ENCODE measurements at places on chromosomes 2 and 18.

GRCh38 chr2:102139851-102140250 lies 2.7 kb upstream of the IL1R1 start:
- no peak for DNase-seq
- H3K36me3 ChIP-seq, result peaks cover 14% of the 10 kb centered on the region
- H3K4me1 ChIP-seq, result peaks cover 44% of the 10 kb centered on the region
- no peak overlapping the region for H3K27ac ChIP-seq
- peaks cover 67% of the 10 kb centered on the region for H3K27me3 ChIP-seq

GRCh38 chr18:1050012-1050657 lies 145.5 kb downstream of the ADCYAP1 start:
- no peak overlapping the region for H3K4me3 ChIP-seq
- no peaks in the 10 kb centered on the region for H3K36me3 ChIP-seq
- no peak overlapping the region for H3K27ac ChIP-seq
- no peak for DNase-seq
- no peaks in the 10 kb centered on the region for H3K27me3 ChIP-seq

DNA sequence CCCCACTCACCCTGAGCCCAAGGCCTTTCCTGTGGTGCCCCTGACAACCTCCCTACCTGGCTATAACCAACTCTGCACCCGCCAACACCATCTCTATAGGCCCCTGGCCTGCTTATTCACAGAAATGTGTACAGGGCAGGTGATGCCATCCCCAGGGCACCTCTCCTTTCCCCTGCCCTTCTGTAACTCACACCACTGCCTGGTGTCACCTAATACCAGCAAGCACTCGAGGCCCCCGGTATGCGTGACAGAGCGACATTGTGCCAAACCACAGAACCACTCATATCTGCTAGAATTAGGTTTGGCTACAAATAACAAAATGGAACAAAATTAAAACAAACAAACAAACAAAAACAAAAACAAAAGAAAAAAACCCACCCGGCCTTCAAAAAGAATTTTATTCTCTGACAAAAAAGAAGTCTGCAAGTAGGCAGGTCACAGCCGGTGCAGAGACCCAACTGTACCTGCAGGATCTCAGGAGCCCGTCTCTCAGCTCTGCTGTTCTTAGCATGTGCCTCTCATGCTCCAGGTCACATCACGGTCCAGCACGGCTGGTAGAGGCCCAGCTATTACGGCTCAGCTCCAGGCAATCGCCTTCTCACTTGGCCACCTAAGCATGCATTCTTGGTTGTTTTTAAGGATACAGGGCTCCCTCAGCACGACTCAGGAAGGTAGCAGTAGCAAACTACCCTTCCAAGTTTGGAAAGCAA lies 51.4 kb downstream of the FAM178B start:
- no peak overlapping the region for H3K4me3 ChIP-seq
- peaks cover 2% of the 10 kb centered on the region for H3K27me3 ChIP-seq
- peak overlapping the region; percentile 6 for H3K27ac ChIP-seq
- DNase-seq, result no peak
- H3K36me3 ChIP-seq, result no peaks in the 10 kb centered on the region

DNA sequence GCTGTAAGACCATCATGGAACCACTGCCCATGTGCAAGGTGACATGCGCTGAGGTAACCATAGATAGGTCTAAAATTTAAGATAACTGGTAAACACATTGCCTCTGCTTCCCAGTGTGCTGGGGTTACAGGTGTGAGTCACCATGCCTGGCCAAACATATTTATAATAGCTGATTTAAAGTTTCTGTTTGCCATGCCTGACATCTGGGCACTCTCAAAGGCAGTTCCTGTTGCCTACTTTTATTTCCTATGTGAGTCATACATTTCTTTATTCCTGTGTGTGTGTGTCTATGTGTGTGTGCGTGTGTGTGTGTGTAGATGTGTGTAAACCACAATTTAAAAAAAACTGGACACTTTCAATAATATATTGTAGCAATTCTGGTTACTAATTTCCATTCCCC lies 415.2 kb upstream of the NETO1 start:
- no peak for DNase-seq
- H3K4me3 ChIP-seq, result no peak overlapping the region
- no peaks in the 10 kb centered on the region for H3K4me1 ChIP-seq
- H3K36me3 ChIP-seq, result peaks cover 8% of the 10 kb centered on the region
- H3K27ac ChIP-seq, result no peak overlapping the region

DNA sequence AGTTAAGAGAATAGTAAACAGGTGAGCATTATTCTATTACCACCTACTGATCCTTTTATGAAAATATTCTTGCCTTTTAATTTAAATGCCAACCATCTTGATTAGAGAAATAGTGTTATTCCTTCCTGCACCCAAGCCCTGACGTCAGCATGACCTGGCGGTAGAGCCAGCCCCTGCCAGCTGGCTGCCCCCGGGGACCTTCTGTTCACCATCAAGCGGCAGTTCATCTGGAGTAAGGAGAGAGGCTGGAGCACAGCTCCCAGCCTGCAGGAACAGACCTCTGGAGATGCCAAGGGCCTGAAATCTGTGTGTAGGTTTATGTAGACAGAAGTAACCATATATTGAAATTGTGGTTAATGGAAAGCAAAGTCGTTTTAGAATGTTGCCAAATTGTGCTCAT lies 171.8 kb downstream of the GBX2 start:
- no peaks in the 10 kb centered on the region for H3K27me3 ChIP-seq
- H3K4me1 ChIP-seq, result no peaks in the 10 kb centered on the region
- H3K27ac ChIP-seq, result no peak overlapping the region
- no peaks in the 10 kb centered on the region for H3K36me3 ChIP-seq
- DNase-seq, result no peak

GRCh38 chr2:95099910-95100309 lies 21.7 kb downstream of the MRPS5 start:
- H3K27ac ChIP-seq, result no peak overlapping the region
- H3K4me3 ChIP-seq, result no peak overlapping the region
- H3K36me3 ChIP-seq, result peaks cover 49% of the 10 kb centered on the region
- DNase-seq, result no peak
- peaks cover 15% of the 10 kb centered on the region for H3K4me1 ChIP-seq
- no peaks in the 10 kb centered on the region for H3K27me3 ChIP-seq

- no peak for DNase-seq
- H3K4me3 ChIP-seq, result no peak overlapping the region
- no peaks in the 10 kb centered on the region for H3K27me3 ChIP-seq
- peaks cover 36% of the 10 kb centered on the region for H3K36me3 ChIP-seq
- peaks cover 39% of the 10 kb centered on the region for H3K4me1 ChIP-seq
Observed at GRCh38 chr2:131085646-131086045, 7.6 kb downstream of the FAM168B start.

All from natural killer cell treated with Interleukin-12 subunit alpha and Interleukin-12 subunit beta and Interleukin-15 and Interleukin-18, amount 100 ng/mL, for 72 hours (primary cell).